ENCODE measurements at places on chromosomes 16 and 17. TPM values are rescaled to one million over a fixed set of nuclear protein-coding genes. Genes with fewer than 3 reads are reported as not detected.

Gene WNT3
- total RNA-seq, result 1.6 TPM

Gene RAMP2
- total RNA-seq, result 2.7 TPM

Gene CRHR1
- not detected for total RNA-seq

Gene NR1D1
- total RNA-seq, result 0.54 TPM

Gene NPTX1
- total RNA-seq, result 0.09 TPM

Gene ZG16
- not detected for total RNA-seq

Gene PLD6
- 0.66 TPM for total RNA-seq

Gene TUBD1
- total RNA-seq, result 6.0 TPM

Gene TBC1D3B
- 1.5 TPM for total RNA-seq

Gene SALL1
- not detected for total RNA-seq

Gene KRT17
- total RNA-seq, result 2.4 TPM

Gene SGSH
- total RNA-seq, result 21.1 TPM

Gene GPR179
- total RNA-seq, result not detected

Gene COX6A2
- total RNA-seq, result not detected

Gene SSTR5
- total RNA-seq, result under 0.01 TPM

All from endothelial cell of coronary artery (primary cell).